NCI-H2171 (cell line): ENCODE measurements at places on chromosomes 16 and 17.

GRCh38 chr17:83193336-83194185 is 114.2 kb downstream of the METRNL start:
- DNase-seq: no peak

GRCh38 chr17:73232587-73233373 is 28.9 kb downstream of the CPSF4L start:
- DNase-seq: peak; percentile 84

- no peak for DNase-seq
Observed at GRCh38 chr17:79902146-79902791, 63.0 kb upstream of the CBX4 start.

GRCh38 chr17:36691606-36692005 is 90.2 kb downstream of the MRM1 start:
- no peak for DNase-seq

- DNase-seq: peak; percentile 11
Observed at GRCh38 chr17:37146086-37147064, 197.6 kb downstream of the AATF start.

DNA sequence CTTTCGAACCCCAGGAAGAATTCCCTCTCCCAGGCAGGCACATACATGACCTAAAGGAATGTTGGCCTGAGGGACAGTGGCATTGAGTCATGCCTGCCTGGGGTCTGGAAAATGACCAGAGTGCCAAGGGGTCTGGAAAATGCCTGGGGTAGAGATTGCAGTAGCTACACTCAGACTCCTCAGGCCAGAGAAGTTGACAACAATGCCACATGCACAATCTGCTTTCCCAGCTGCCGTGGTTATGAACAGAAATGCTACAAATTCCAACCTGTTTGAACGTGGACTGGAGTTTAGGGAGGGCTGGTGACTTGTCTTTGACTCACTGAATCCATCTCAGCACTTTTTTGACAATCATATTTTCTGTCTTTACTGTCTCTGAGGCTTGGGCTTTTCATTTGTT is 250.0 kb downstream of the ABCC12 start:
- no peak for DNase-seq

DNA sequence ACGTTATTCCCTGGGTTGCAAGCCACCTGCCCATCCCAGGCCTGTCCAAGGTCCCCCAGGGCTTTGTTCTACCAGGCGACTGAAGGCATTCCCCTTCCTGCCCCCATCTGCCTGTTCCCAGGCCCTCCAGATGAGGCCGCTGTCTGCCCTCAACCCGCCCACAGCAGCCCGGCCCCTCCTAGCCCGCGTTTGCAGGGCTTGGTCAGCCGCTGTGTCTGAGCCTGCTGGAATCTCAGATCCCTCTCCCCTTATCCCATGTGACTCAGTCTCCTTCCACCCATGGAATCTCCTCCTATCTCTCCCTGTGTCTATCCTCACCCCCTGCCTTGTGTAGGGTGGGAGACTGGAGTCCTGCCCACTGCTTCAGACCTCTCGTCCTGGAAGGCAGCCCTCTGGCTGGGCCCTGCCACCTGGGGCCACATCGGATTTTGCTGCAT is 186.0 kb upstream of the TNRC6C start:
- no peak for DNase-seq

DNA sequence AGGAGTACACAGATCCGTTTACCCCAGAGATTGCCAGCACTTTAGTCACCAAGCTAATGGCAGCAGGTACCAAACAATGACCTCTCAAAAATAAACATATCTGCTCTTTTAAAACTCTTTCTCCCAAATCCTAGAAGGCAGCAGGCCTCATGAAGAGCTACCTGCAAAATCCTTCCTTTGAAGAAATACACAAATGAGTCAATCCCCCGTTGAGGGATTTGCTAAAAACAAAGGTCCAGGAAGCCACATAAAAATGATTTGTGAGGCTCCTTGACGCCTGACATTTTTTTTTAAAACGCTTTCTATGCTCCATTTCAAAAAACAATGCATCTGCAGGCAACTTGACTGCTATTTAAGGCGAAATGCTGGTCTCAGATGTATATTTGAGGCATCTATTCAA is 58.2 kb downstream of the NACA2 start:
- no peak for DNase-seq

DNA sequence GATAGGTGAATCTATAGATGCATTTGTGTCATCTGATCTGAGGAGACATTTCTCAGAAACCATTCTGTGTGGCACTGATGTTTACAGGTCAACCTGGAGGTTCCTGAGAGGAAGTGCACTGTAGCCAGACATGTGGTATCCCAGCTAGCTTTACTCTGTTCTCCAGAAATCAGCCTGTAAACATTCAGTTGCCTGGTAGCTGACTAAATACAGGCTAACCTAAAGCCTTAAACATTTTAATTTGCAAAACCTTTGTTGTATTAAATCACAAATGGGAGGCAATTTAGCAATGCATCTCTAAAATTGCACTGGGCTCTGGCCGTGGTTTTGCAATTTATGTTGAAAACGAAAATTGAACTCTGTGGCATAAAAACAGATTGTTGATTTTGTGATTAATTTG is 207.6 kb downstream of the FTO start:
- no peak for DNase-seq

GRCh38 chr17:52758481-52758880 is 600.0 kb upstream of the CA10 start:
- DNase-seq: no peak

- no peak for DNase-seq
Observed at GRCh38 chr17:48294806-48295361, 135.1 kb downstream of the SKAP1 start.

- no peak for DNase-seq
Observed at GRCh38 chr17:8924595-8924994, 40.9 kb downstream of the PIK3R5 start.

- DNase-seq: no peak
Observed at GRCh38 chr17:50452630-50453300, 15.9 kb downstream of the CHAD start.

GRCh38 chr16:11609474-11610120 is 22.9 kb upstream of the LITAF start:
- DNase-seq: peak; percentile 63

DNA sequence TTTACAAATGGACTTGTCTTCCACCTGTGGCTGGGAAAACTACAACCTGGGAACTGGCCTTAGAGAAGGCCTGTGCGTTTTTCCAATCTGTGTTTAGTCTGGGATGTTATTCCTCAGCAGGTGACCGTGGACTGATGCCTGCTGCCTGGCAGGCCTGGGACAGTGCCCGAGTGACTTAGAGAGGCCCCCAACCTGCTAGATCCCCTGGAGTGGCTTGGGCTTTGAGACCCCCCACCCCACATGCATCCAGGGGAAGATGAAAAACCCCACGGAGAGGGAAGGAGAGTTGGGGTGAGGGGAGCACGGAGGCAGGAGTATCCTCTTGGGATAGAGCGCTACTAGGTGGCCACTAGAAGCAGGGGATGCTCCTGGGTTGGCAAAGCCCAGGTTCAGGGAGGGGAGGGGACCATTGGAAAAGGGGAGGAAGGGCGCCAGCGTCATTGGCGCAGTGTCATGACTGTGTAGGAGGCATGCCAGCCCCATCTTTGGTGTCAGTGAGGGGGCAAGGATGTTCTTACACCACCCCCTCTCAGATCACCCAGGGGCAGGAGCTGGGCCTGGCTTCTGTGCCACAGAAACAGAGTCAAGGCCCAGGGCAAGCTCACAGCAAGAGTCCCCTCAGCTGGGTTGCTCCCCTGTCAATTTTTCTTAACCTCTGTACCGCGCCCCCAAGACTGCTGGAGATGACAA is 54.1 kb downstream of the MEAK7 start:
- no peak for DNase-seq

GRCh38 chr17:33989361-33990148 is 265.5 kb upstream of the CCL2 start:
- no peak for DNase-seq

GRCh38 chr16:22109258-22109898 is 17.0 kb downstream of the VWA3A start:
- DNase-seq: no peak

DNA sequence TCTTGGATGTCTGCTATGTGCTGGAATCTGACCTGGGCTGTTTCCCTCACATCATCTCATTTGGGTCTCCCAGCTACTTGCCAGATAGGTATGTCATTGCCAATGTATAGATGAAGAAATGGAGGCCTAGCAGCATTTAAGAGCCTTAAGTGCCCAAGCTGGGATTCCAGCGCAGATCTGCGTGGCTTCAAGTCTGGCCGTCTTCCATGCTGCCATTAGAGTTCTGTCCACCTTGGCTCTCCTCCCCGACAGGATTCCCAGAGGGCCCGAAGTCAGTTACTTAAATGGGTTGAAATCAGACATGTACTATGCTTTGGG is 33.0 kb upstream of the CCR7 start:
- DNase-seq: no peak

DNA sequence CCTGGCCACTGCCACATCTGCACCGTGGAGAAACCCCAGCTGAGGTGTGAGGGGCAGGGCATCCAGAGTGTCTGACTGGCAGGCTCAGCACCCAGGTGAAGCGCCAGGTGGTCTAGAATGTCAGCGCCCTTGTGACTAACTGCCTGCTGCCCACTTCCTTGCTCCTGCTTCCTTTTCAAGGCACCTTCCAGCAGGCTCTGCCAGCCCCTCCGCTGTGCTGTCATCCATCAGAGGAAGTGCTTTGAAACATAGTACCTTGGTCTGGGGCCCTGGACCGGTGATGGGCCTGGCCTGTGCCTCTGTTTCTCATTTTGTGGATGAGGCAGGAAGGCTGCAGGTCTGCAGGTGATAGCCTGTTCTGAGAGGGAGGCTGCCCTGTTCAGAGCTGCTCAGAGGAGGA is 5.5 kb downstream of the SPNS2 start:
- no peak for DNase-seq

GRCh38 chr16:63447121-63447520 is 1410.9 kb upstream of the CDH8 start:
- no peak for DNase-seq

DNA sequence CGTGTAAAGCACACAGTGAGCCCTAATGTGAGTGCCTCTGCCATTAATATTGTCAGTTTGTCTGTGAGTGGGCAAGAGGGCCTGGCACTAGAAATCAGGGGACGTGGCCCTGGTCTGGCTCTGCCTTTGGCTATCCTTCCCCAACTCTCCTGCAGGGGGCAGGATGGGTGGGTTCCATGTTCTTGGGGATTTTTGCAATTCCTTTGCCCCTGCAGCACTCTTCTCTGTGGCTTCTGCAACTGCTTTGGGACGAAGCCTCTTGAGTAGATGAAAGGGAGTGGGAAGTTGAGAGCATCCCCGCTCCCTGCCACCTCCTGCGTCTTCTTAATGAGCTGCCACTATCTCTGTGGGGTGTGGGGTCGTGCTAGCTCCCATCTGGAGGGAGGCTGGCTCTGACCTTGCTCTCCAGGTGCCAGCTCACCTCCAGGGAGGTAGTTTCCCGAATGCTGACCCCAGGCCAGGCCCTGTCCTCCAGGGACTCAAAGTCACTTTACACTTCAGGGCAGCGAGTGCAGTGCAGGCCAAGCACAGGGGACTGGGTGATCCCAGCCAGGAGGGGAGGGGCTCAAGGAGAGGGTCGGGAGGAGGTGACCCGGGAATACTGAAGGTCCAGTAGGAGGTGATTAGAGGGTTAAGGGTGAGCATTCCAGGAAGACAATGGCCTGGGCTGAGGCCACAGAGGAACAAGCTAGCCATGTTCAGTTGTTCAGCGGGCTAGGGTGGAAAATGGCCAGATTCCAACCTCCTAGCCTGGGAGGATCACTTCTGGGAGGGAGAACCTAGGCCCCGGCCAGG is 121.0 kb upstream of the NLRP1 start:
- DNase-seq: no peak

DNA sequence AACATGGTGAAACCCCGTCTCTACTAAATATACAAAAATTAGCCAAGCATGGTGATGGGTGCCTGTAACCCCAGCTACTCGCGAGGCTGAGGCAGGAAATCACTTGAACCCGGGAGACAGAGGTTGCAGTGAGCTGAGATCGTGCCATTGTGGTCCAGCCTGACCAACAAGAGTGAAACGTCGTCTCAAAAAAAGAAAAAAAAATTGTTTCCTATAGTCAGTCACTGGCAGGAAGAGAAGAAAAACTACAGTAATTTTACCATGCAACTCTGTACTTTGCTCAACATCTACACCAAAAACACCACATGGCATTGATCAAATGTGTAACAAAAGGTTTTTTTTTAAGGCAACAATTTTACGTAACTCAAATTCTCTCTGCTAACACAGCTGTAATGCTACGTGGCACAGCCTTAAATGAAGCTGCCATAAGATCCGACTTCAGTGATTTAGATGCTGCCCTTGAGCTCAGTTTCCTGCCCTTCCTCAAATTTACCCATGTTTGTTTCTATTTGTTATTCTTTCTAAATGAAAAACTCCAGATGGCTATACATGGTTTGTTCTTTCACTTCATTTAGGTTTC is 40.2 kb downstream of the CNOT1 start:
- no peak for DNase-seq

DNA sequence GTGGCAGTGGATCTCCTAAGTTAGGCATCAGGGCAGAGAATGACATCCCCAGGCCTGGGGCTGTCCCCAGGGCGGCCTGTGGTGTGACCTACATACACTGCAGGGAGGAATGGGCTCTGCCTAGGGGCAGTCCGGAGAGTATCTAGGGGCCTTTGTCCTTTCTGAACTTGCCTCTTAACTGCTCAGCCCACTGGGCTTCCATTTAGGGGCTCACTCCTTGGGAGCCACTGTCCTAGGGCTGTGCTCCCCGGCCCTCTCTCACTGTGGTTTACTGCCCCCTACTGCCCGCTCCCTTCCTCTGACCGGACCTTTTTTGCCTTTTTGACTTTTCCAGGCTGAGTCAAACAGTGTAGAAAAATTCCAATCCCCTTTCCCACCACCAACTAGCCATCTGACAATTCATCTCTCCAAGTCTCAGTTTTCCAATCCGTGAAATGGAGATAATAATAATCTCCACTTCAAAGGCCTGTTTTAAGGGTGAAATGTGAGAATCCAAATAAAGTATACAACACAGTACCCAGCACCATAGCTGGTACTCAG is 66.8 kb downstream of the DNAH3 start:
- DNase-seq: no peak

GRCh38 chr17:47622180-47622549 is 27.6 kb upstream of the KPNB1 start:
- DNase-seq: no peak

DNA sequence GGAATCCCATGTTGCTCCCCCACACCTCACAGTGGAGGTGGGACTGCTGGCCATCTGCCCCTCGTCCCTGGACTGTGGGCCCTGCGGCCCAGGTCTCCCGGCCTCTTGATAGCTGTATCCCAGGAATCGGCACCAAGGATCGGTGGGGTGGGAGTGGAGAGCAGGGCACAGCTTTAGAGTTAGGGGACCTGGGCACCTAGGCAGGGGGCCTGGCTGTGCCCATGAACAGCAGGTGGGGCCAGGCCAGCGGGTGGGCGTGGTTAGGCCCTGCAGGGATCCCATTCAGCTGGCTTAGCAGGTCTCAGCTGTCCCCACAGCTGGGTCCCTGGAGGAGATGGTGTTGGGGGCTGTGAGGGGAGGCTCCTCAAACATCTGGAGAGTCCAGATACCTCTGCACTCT is 49.2 kb downstream of the SREBF1 start:
- DNase-seq: no peak

DNA sequence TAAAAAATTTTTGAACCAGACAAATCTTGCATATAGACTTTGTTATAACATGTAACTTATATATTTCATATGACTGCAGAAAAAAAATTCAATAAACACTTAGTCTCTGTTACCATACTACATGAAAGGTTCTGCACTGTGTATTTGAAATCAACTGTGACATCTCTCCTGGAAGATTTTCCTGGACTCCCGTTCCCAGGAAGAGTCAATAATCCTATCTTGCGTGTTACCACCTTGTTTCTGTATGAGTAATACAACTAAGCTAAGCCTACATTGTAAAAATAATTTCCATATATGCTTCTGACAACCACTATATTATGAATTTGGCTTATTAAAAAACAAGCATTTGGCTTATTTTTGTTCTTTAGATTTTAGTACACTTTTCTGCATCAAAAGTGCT is 665.6 kb upstream of the SOX9 start:
- no peak for DNase-seq
